ENCODE measurements at places on chromosomes 2 and 18. TPM values are rescaled to one million over a fixed set of nuclear protein-coding genes. Genes with fewer than 3 reads are reported as not detected.

GRCh38 chr2:100484390-100484789 lies 14.1 kb downstream of the NMS start:
- no peak for DNase-seq

- DNase-seq, result no peak
Observed at GRCh38 chr2:167383610-167384194, 495.4 kb downstream of the XIRP2 start.

The HSBP1L1 gene
- total RNA-seq, result 38.6 TPM

DNA sequence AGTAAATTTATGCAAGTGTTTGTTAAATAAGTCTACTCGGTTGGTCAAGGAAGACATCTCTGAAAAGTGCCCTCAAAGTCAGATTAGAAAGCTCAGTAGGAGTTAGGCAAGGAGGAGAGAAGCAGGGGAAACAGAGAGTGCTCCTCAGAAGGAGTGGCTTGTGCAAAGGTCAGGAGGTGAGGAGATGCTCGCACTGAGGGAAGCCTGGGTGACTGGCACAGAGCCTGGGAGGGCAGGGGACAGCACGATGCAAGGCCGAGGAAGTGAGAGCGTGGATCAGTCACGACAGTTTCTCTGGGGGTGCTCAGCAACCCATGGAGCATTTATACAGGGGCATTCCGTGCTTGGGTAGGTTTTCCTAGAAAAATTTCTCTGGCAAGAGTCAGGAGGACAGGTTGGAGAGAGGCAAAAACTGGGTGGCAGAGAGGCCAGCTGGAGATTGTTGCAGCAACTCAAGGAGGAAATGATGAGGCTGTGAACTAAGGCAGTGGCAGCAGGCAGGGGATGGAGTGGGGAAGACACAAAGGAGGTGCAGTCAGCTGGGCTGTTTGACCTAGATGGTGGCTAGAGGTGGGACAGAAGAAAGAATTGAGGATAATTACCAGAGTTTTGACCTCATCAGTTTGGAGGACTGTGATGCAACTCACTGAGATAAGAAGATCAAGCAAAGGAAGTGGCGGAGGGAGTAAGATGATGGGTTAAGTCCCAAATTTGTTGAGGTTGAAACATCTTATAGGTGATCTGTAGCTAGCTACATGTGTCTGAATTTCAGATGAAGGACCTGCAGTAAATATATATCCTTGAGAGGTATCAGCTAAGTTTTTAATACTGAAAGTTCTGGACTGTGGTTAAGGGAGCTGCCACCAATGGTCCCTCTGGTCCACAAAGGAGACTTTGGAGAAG lies 52.4 kb downstream of the BCL2 start:
- DNase-seq, result no peak

Data from NCI-H460 (cell line).